IMR-90 (cell line): ENCODE measurements at places on chromosomes 3 and 15. TPM values are rescaled to one million over a fixed set of nuclear protein-coding genes. Genes with fewer than 3 reads are reported as not detected.
A peak's percentile ranks its signal among the peaks of the same experiment; 100 is the strongest.

Gene SIDT1
- total RNA-seq: not detected in 2 replicates

Gene DAZL
- not detected in 2 replicates for total RNA-seq

Gene COL7A1
- total RNA-seq: 3.1 and 4.1 TPM in 2 replicates

Gene C3orf38
- 16.7 and 27.8 TPM in 2 replicates for total RNA-seq

Gene MCF2L2
- under 0.01 TPM in 1 of 2 replicates, not detected in the other for total RNA-seq

Gene DNAH12
- total RNA-seq: under 0.01 TPM in 2 replicates

Gene OR5K2
- total RNA-seq: not detected in 2 replicates

Gene ALDH1A3
- 5.0 and 8.6 TPM in 2 replicates for total RNA-seq

Gene MRPL3
- total RNA-seq: 186 and 206 TPM in 2 replicates

Gene A4GNT
- total RNA-seq: not detected in 2 replicates

Gene SERP1
- total RNA-seq: 64.0 and 111 TPM in 2 replicates

GRCh38 chr3:140953028-140953960 is 11.7 kb downstream of the SLC25A36 start:
- no peaks in the 10 kb centered on the region; the same call in 1 of the 2 replicates for H3K36me3 ChIP-seq
- peak overlapping the region; percentile 44; the same call in 1 of the 2 replicates for H3K27ac ChIP-seq
- H3K27me3 ChIP-seq: no peaks in the 10 kb centered on the region

- no peak for DNase-seq
- no peak overlapping the region for H3K4me3 ChIP-seq
- H3K4me1 ChIP-seq: no peaks in the 10 kb centered on the region
- no peaks in the 10 kb centered on the region for H3K36me3 ChIP-seq
Measured at GRCh38 chr3:3196148-3196861, 16.8 kb upstream of the CRBN start.

DNA sequence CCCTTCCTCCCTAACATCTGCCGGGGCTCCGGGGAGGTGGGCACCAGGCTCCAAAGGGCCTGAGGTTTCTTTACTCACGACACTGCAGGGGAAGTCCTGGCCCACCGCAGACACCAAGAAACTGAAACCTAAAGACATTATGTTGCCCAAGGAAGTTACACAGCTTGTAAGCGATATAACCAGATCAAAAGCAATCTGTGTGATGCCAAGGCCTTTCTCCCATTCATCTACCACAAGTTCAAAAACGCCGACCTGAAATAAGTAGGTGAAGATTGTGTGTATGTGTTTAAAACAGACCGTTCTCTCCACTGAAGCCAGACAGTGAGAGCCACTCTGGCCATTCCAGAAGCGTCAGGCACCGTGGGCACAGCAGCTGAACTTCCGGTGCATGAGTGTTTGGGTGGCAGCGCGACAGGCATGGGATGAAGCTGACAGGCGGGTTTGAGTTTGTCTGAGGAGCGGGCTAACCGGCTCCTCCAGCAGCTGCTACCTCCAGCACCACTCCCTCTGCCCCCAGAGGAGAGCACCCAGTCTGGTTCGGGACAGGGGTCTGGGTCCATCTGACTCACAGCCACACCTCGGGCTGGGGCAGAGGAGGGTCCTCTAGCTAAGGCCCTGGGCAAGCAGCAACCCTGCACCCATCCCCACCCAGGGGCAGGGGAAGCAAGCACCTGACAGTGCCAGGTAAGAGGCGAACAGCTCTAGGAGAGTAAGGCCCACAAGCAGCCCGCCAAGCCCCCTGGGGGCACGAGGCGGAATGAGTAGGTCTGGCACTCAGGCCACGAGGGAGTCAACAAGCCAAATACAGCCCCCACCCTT is 1.3 kb downstream of the TNK2 start:
- no peaks in the 10 kb centered on the region for H3K36me3 ChIP-seq
- H3K4me3 ChIP-seq: no peak overlapping the region
- no peak overlapping the region for H3K27ac ChIP-seq
- DNase-seq: peak; percentile 19
- no peaks in the 10 kb centered on the region for H3K27me3 ChIP-seq
- H3K4me1 ChIP-seq: peaks cover 25% of the 10 kb centered on the region

GRCh38 chr3:188353426-188353825 is 199.5 kb downstream of the LPP start:
- H3K4me1 ChIP-seq: peaks cover 10% of the 10 kb centered on the region
- peaks cover 10% of the 10 kb centered on the region for H3K36me3 ChIP-seq
- H3K27ac ChIP-seq: no peak overlapping the region
- DNase-seq: no peak
- H3K27me3 ChIP-seq: no peaks in the 10 kb centered on the region

GRCh38 chr3:169128579-169128978 is 534.9 kb downstream of the MECOM start:
- H3K4me3 ChIP-seq: no peak overlapping the region
- no peak overlapping the region for H3K27ac ChIP-seq
- no peak for DNase-seq
- H3K27me3 ChIP-seq: no peaks in the 10 kb centered on the region

DNA sequence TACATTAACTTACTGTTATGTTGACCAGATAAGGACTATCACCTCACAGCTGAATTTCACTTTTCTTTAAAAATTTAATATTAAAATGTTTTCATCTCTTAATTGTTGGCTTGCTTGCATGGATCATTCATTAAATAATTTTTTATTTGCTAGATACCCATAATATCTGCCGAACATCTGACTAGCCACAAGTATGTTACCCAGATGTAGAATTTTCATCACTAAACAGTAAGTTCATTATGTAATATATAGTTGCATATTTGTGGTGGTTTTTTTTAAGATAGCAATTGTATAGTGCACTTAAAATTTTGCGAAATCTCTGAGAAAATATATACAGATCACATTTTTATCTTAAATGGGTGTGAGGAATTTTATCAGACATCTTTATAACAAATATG is 190.4 kb downstream of the MBNL1 start:
- H3K4me1 ChIP-seq: peaks cover 1% of the 10 kb centered on the region; the same call in 1 of the 2 replicates
- H3K4me3 ChIP-seq: no peak overlapping the region
- no peak for DNase-seq
- no peaks in the 10 kb centered on the region for H3K27me3 ChIP-seq
- H3K36me3 ChIP-seq: peaks cover 25% of the 10 kb centered on the region
- H3K27ac ChIP-seq: no peak overlapping the region

GRCh38 chr3:112894258-112894657 is 47.6 kb upstream of the CD200R1L start:
- DNase-seq: peak; percentile 63
- H3K27me3 ChIP-seq: no peaks in the 10 kb centered on the region
- H3K27ac ChIP-seq: no peak overlapping the region
- no peaks in the 10 kb centered on the region for H3K4me1 ChIP-seq

DNA sequence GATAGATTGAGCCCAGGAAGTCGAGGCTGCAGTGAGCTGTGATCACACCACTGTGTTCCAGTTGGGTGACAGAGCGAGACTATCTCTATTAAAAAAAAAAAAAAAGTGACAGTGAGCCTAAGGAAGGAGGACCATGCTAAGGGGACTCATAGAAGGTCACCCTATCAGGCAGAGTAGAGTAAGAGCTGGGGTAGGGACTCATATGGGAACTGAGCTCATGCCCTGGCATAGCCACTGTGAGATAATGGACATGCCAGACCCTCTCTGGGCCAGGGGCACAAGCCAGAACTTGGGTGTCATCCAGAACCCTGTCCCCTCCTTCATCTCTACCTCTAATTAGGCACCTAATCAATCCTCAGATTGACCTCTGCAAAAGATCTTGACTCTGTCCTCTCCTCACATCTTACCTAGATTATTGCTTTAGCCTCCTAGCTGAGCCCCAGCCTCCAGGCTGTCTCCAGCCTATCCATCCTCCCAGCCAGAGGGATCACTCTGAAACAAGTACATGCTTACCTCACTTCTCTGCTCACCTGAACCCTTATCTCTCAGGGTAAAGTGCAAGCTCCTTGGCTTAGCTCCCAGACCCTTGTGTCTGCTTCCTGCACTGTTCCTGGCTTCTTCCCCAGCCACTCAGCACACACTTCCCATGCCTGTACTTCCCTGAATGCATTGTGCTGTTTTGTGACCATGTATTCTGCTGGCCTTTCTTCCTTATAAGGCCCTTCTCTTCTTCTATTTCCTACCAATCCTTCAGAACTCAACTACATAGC is 76.4 kb downstream of the DAPK2 start:
- H3K36me3 ChIP-seq: no peaks in the 10 kb centered on the region
- H3K27ac ChIP-seq: no peak overlapping the region
- no peak for DNase-seq
- peaks cover 10% of the 10 kb centered on the region for H3K4me1 ChIP-seq
- peaks cover 6% of the 10 kb centered on the region; the same call in 1 of the 2 replicates for H3K27me3 ChIP-seq

DNA sequence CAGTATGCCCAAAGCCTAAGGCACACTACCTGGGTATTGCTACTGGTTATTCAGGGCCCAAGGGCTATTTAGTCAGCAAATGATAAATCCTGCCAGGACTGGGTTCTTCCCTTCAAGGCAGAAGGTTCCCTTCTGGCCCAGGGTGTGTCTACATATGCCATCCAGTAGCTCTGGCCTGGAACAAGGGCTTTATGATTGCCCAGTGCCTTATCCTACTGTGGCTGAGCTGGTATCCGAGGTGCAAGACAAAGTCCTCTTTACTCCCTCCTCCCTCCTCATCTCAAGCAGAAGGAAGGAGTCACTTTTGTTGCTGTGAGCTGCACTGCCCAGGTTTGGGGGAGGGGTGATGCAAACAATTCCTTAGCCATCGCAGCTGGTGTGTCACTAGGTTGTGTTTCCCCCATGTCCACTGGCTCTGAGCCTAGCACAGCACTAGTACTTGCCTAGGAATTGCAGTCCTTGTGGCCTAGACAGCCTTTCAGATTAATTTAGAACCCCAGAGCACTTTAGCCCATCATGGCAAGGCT is 221.8 kb upstream of the TGFBR2 start:
- no peaks in the 10 kb centered on the region for H3K4me1 ChIP-seq
- H3K36me3 ChIP-seq: no peaks in the 10 kb centered on the region
- no peak overlapping the region for H3K27ac ChIP-seq

DNA sequence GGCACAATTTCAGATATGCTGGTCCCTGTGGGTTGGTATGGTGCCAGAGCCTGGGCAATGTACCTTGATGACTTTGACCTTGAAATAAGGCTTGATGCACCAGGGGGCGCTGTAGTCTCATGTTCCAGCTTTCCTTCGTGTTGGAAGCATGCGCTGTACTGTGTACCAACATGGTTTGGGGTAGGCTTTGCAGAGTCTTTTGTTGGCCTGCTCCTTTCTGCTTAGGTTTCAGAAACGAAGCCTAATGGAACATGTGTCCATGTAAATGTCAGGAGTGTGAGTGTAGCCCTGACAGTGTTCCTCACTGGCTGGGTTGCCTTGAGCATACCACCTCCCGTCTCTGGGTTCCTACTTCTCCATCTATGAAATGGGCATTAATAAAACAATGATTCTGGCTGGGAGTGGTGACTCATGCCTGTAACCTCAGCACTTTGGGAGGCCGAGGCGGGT is 3.6 kb upstream of the CCR4 start:
- H3K4me1 ChIP-seq: no peaks in the 10 kb centered on the region
- peak; percentile 75 for DNase-seq
- H3K27me3 ChIP-seq: peaks cover 6% of the 10 kb centered on the region
- no peaks in the 10 kb centered on the region for H3K36me3 ChIP-seq
- no peak overlapping the region for H3K4me3 ChIP-seq

GRCh38 chr3:189625071-189625470 is 6.1 kb upstream of the TP63 start:
- H3K27ac ChIP-seq: no peak overlapping the region
- no peak overlapping the region for H3K4me3 ChIP-seq
- no peak for DNase-seq
- no peaks in the 10 kb centered on the region for H3K4me1 ChIP-seq
- no peaks in the 10 kb centered on the region for H3K36me3 ChIP-seq
- no peaks in the 10 kb centered on the region for H3K27me3 ChIP-seq

DNA sequence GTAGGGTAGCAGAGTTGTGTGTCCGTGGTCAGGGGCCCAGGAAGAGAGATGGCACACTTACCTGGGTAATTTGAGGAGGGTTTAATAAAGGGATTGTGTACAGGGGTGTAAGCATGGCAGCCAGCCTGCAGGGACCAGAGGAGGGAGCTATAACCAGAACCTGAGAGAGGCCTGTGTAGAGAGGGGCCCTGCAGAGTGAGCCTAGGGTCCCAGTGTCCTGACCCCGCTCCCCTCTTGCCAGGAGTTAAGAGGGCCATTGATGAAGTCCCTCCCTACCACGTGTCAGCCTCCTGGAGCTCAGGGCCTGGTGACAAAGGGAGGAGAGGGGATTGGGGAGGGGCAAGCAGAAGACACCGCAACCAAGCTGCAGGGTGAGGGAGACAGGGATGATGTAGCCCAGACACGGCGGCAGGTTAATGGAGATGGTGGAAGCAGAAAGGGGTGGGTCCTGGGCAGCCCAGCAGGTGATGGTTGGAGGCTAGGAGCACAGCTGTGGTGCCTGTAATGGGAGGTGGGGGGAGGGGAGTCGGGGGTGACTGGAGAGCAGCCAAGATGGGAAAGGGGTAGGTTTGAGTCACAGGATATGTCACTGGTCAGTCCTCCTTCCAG is 165.4 kb upstream of the TOPAZ1 start:
- no peak overlapping the region for H3K4me3 ChIP-seq
- H3K4me1 ChIP-seq: no peaks in the 10 kb centered on the region
- no peak for DNase-seq

DNA sequence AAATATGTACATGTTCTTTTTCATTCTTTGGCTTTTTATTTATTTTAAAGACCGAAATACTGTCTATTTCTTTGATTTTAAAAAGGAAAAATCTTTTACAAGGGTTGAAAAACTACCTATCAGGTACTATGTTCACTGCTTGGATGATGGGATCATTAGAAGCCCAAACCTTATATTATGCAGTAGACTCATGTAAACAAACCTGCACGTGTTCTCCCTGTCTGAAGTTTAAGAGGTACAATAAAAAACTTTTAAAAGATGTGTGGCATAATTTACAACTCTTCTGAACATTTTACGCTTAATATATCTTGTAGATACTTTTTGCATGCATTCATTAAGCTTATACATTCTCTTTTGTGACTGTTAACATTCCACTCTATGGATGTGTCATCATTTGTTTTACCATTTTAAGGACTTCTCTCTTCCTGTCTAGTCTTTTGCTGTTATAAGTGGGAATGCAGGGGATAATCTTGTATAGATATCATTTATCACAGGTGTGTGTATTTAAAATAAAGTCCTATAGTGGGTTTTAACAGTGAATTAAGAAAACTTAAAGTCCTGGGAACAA is 6.2 kb downstream of the MGA start:
- peak; percentile 72 for DNase-seq
- peaks cover 6% of the 10 kb centered on the region for H3K36me3 ChIP-seq
- no peak overlapping the region for H3K4me3 ChIP-seq
- H3K27ac ChIP-seq: no peak overlapping the region
- H3K4me1 ChIP-seq: peaks cover 9% of the 10 kb centered on the region
- H3K27me3 ChIP-seq: no peaks in the 10 kb centered on the region

- H3K36me3 ChIP-seq: peaks cover 3% of the 10 kb centered on the region; the same call in 1 of the 2 replicates
- no peak overlapping the region for H3K4me3 ChIP-seq
Measured at GRCh38 chr3:160278210-160278609, 53.0 kb downstream of the C3orf80 start.

DNA sequence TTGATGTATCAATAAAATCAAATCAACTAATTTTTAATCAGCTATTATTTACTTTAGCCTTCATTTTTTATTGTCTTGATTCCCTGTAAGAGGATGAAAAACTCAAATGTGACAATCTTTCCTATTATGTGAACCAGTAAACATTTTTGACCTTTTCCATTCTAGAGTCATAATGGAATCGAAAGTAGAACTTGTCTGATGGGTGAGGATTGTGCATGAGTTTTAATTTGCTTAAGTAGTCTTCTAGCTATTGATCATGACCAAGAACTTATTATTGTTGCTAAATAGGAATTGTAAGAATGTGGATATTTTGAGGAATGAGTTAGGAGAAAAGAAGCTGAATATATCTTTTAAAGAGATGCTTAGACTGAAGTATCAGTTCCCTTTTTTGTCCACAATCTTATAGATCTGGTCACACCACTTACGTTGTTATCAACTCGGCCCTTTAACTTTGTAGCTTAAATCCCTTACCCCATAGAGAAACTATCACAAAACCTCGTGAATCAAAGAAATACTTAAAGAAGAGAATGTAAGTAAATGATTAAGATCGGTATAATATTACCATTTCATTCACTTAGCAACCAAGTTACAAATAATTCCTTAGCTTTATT is 147.3 kb downstream of the TP63 start:
- no peak overlapping the region for H3K27ac ChIP-seq
- H3K4me3 ChIP-seq: no peak overlapping the region
- peaks cover 2% of the 10 kb centered on the region; the same call in 1 of the 2 replicates for H3K27me3 ChIP-seq
- H3K4me1 ChIP-seq: no peaks in the 10 kb centered on the region
- H3K36me3 ChIP-seq: no peaks in the 10 kb centered on the region
